ENCODE measurements at places on chromosomes 1 and 21.
A peak's percentile ranks its signal among the peaks of the same experiment; 100 is the strongest.

DNA sequence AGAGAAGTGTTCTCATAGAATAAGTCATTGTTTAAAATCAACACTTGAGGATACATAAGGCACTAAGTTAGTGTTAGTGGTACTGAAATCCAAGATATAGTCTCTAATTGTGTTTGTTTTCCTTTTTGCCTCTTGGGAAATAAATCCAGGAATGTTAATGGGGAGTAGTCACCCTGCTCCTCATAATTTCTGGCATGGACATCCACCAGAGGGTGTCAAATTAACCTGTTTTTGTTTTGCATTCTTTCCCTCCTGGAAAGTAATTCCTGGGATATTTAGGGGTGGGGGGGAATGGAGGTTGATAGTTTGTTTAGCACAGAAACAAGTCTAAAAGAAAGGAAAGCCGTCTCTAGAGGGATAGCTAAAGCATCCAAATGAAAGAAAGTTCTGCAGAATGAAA is 87.8 kb upstream of the MAP1LC3C start:
- no peak for DNase-seq
- H3K27me3 ChIP-seq = peaks cover 98% of the 10 kb centered on the region
- no peak overlapping the region for H3K27ac ChIP-seq
- H3K4me1 ChIP-seq = no peaks in the 10 kb centered on the region

GRCh38 chr1:199403531-199404116 is 623.9 kb upstream of the NR5A2 start:
- DNase-seq = no peak
- H3K36me3 ChIP-seq = no peaks in the 10 kb centered on the region
- H3K4me1 ChIP-seq = no peaks in the 10 kb centered on the region
- no peaks in the 10 kb centered on the region for H3K27me3 ChIP-seq

GRCh38 chr1:7827126-7827955 is 25.5 kb downstream of the UTS2 start:
- no peak for DNase-seq
- H3K4me3 ChIP-seq = no peak overlapping the region
- no peaks in the 10 kb centered on the region for H3K4me1 ChIP-seq
- H3K27ac ChIP-seq = no peak overlapping the region

DNA sequence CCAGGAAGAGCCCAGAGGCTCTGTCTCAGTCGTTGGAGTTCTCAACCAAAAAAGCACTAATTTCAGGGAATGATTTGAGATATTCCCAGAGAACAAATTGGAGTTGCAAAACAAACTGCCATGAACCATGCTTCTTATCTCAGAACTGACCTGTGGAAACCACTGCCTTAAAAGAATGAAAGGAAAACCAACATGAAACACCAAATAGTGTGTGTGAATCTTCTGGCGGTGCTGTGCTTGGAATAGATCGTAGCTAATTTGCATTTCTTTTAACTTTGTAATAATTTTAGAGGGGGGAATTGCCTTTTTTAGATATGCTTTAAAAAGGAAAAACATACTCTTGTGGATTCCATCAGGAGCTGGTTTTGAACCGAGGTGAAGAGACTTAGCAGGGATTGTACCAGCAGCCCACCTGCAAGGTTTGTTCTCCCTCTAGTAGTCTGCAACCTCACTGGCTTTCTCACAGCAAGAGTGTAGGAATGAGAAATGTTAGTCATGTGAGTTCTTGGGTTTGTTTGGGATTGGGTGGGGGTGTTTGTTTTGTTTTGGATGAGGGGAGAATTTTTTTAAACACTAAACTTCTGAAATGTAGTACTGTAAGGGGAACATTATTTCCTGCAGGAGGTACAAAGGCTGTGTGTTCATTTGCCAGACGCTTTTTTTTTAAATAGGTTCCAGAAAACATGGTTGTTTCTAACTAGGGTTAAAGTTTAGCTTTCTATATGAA is 45.7 kb upstream of the ANGPTL1 start:
- no peaks in the 10 kb centered on the region for H3K4me1 ChIP-seq
- no peak overlapping the region for H3K27ac ChIP-seq
- no peaks in the 10 kb centered on the region for H3K27me3 ChIP-seq
- H3K4me3 ChIP-seq = no peak overlapping the region
- no peak for DNase-seq
- H3K36me3 ChIP-seq = no peaks in the 10 kb centered on the region

DNA sequence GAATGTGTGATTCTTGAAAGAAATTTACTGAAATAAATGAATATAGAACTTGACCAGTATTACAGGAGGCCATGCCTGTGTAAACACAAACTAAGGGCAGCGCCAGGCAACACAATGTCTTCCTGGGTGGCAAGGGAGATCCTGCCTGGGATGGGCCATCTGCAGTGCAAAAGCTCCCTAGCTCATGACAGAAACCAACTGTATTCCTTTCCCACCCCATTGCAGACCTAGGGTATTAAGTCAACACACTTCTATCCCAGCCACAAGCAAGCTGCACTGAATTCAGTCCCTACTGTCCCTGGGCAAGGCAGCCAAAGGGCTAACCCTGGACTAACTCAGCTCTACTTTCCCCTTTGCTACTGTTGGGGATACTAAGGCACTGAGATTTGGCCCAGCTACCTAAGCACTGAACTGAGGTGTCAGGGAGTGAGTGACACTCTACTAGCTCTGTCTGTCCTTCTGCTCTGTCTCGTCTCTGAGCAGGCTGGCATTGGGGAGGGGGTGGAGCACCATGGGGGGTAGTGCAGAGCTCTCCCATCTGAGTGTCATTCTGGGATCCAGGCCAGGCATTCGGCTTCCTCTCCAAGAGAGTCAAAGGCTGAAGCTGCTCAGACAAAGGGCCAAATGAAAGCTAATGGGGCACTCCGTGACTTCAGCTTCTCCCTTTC is 2.5 kb downstream of the INKA2 start:
- H3K4me1 ChIP-seq = peaks cover 20% of the 10 kb centered on the region
- no peak overlapping the region for H3K4me3 ChIP-seq
- DNase-seq = no peak
- no peaks in the 10 kb centered on the region for H3K36me3 ChIP-seq

DNA sequence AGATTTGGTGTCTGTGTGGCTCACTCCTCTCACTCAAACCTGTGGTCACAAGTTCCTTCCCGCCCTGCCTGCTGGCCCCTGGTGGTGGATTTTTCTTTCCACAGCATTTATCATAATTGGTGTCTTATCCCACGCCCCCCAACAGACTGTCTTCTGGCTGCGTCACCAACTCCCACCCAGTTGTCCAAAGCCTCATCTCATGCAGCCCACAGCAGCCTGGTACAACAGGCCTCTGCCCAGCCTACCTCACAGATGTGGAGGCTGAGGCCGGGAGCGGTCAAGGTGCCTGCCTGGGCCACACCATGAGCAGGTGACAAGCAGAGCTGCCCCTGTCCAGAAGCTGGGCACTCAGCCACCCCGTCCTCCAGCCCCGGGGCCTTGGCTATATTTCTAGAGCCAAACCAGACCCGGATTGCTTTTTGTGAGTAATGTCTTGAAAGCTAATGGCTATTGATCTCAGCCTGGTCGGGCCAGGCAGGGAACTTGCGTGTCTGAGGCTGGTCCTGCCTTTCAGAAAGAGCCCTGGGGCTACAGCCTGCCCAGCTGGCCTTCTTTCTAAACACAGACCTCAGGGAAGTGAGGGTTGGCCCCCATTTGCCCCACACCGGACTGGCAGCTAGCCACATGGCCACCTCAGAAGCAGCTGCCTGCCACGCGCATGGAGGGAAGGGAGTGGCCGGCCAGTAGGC is 2.6 kb downstream of the KCNAB2 start:
- H3K4me1 ChIP-seq = no peaks in the 10 kb centered on the region
- H3K27me3 ChIP-seq = no peaks in the 10 kb centered on the region
- H3K4me3 ChIP-seq = no peak overlapping the region
- no peak overlapping the region for H3K27ac ChIP-seq
- H3K36me3 ChIP-seq = no peaks in the 10 kb centered on the region

DNA sequence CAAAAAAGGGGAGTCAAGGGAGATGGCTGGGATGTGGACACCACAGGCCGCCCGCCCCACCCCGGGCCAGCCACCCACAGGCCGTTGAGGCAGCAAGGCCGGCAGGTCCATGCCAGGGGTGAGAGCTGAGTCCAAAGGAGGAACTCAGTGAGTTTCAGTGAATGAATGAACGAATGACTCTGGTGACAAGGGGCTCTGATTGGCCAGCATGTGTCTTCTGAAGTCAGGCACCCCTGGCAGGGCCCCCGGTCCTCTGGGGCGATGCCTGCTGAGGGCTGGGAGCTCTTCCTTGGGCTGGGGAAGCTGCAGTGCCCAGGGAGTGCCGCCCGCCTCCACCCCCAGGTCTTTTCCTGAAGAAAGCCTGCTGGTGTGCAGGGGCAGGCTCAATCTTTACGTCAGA is 236.1 kb upstream of the VAMP3 start:
- peaks cover 65% of the 10 kb centered on the region for H3K27me3 ChIP-seq
- H3K27ac ChIP-seq = no peak overlapping the region
- H3K4me1 ChIP-seq = no peaks in the 10 kb centered on the region
- H3K36me3 ChIP-seq = no peaks in the 10 kb centered on the region

- peak overlapping the region; percentile 74 for H3K4me3 ChIP-seq
- peak overlapping the region; percentile 68 for H3K27ac ChIP-seq
- H3K4me1 ChIP-seq = peaks cover 60% of the 10 kb centered on the region
- peaks cover 36% of the 10 kb centered on the region for H3K36me3 ChIP-seq
- peak; percentile 100 for DNase-seq
Measured at GRCh38 chr1:173476665-173477285, 360 bp upstream of the PRDX6 start.

- no peak for DNase-seq
- H3K4me1 ChIP-seq = no peaks in the 10 kb centered on the region
- H3K4me3 ChIP-seq = no peak overlapping the region
- no peak overlapping the region for H3K27ac ChIP-seq
- peaks cover 14% of the 10 kb centered on the region for H3K27me3 ChIP-seq
- no peaks in the 10 kb centered on the region for H3K36me3 ChIP-seq
Measured at GRCh38 chr1:32431736-32432400, 33.0 kb upstream of the ZBTB8B start.
